ENCODE measurements at places on chromosomes 5 and 9.

- DNase-seq: no peak
These were observed 14.1 kb upstream of the LCP2 start for GRCh38 chr5:170311511-170312300.

- DNase-seq: no peak
These were observed 292.5 kb downstream of the MARCHF11 start for GRCh38 chr5:15887093-15887492.

DNA sequence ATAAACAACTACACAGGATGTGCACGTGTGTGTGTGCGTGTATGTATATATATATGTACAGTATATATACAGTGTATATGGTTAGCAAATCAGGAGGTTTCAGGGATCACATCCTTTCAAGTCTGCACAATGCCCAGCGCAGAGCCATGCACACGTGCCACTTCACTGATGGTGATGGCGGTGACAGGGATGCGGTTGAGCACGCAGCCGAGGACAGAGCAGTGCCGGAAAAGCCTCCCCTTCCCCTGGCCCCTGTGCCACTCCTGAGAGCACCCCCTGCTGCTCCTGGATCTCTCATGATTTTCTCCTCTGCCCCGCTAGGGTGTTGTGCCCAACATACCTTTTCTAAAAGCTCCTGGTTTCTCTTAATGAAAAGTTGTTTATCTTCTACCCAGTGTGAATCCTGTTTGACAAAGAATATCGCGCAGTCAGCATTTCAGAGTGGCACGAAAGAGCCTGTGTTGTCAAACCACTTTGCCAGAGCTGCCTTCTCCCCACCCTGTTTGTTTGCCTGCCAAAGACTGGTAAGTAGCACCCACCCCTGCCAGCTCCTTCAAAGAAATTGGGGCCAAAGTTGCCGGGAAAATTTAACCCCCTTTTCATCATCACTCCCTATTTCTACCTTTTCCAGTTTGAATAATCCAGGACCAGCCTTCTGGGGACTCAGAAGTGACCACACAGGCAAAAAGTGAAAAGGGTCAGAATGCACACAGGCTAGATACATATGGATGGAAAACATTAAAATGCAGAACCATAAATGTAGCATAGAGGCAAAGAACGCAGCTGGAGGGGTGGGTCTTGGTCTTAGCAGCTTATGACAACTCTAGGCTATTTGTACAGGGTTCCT lies 126.2 kb upstream of the DPYSL3 start:
- no peak for DNase-seq

DNA sequence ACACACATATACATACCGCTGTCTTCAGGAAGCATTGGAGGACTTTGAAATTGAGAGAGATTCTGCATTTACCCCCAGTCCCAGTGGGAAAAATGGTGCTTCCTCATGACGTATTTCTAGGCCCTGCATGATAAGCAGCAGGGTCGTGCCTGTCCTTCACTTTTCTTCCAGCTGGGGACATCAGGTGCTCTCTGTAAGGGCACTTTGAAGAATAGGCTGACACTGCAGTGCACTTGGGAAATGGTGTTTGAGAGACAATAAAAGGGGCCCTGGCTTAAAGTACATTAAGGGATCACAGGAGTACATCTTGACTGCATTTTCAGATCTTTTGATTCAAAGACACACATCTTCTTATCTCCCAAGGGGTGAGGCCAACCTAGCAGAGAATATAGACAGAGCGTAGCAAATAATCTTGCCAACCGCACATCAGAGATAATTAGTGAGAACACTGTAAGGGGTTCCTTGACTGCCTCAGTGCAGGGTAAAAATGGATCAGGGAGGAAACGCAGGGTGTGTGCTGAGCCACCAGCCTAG lies 437.9 kb downstream of the CSNK1G3 start:
- no peak for DNase-seq

DNA sequence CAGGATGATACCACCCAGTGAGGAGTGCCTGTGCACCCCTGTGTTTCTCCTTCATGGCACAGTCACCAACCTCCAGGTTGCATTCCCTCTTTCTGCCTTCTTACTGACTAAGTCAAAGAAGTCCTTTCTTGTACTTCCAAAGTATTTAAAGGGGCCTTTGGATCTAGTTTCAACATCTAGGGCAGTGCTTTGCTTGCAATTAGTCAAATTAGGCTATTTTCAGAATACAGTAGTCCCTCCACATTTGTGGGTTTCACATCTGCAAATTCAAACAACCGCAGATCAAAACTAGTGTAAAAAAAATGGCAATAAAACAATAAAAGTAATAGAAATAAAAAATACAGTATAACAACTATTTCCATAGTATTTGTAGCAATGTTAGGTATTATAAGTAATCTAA lies 333.9 kb upstream of the SEMA6A start:
- no peak for DNase-seq

Data from endothelial cell (in vitro differentiated cells).